ENCODE measurements at places on chromosomes 2 and 18. TPM values are rescaled to one million over a fixed set of nuclear protein-coding genes. Genes with fewer than 3 reads are reported as not detected.

The PROKR1 gene
- not detected for total RNA-seq

The APLF gene
- total RNA-seq = 4.9 TPM

The RUFY4 gene
- not detected for total RNA-seq

The ACKR3 gene
- total RNA-seq = 68.8 TPM

The TUBA3E gene
- total RNA-seq = not detected

The CXCR1 gene
- total RNA-seq = 0.41 TPM

The LAMA1 gene
- total RNA-seq = 0.56 TPM
